T-helper 2 cell treated with Interferon-gamma antibody and Interleukin-4, amounts not matched to agents 100 ng/mL and 5 ng/mL, for 36 hours (primary cell): ENCODE measurements at places on chromosomes 6 and 20. TPM values are rescaled to one million over a fixed set of nuclear protein-coding genes. Genes with fewer than 3 reads are reported as not detected.

Gene PLCB4
- not detected in 2 replicates for total RNA-seq

Gene PRIM2
- 37.3 and 38.5 TPM in 2 replicates for total RNA-seq

Gene SLC16A10
- total RNA-seq = 1.3 and 2.2 TPM in 2 replicates

Gene NOTCH4
- 0.16 and 0.18 TPM in 2 replicates for total RNA-seq

Gene SLC24A3
- total RNA-seq = not detected in 2 replicates

Gene MAP1LC3A
- total RNA-seq = 2.7 and 2.8 TPM in 2 replicates

Gene SNPH
- 5.2 and 5.4 TPM in 2 replicates for total RNA-seq

Gene OXT
- not detected in 2 replicates for total RNA-seq

Gene TP53INP2
- 1.6 and 2.1 TPM in 2 replicates for total RNA-seq

Gene DDAH2
- 12.2 and 15.5 TPM in 2 replicates for total RNA-seq

Gene RIMS1
- not detected in 2 replicates for total RNA-seq

Gene LY6G6D
- not detected in 2 replicates for total RNA-seq

Gene SCAND1
- 35.4 and 37.9 TPM in 2 replicates for total RNA-seq

Gene PRPH2
- total RNA-seq = not detected in 2 replicates

Gene MOCS3
- 4.6 and 4.7 TPM in 2 replicates for total RNA-seq

Gene MPIG6B
- not detected in 2 replicates for total RNA-seq

Gene POU5F1
- not detected in 2 replicates for total RNA-seq

Gene LGSN
- total RNA-seq = 0.07 TPM in 1 of 2 replicates, not detected in the other

Gene SIM1
- 0.07 and 0.16 TPM in 2 replicates for total RNA-seq

Gene CLVS2
- total RNA-seq = not detected in 2 replicates

Gene GSTA2
- total RNA-seq = not detected in 2 replicates

Gene ADGB
- not detected in 2 replicates for total RNA-seq

Gene TTK
- total RNA-seq = 31.2 and 31.6 TPM in 2 replicates

Gene NRSN1
- total RNA-seq = not detected in 2 replicates

Gene ISM1
- total RNA-seq = 3.0 and 3.8 TPM in 2 replicates

Gene MATN4
- 0.16 and 0.34 TPM in 2 replicates for total RNA-seq

Gene TMC2
- not detected in 2 replicates for total RNA-seq

Gene GPR63
- total RNA-seq = 3.9 and 4.2 TPM in 2 replicates

Gene TAAR5
- not detected in 2 replicates for total RNA-seq

Gene HDGFL1
- not detected in 2 replicates for total RNA-seq

Gene WFDC2
- 0.52 TPM in 1 of 2 replicates, not detected in the other for total RNA-seq

Gene SLC22A16
- total RNA-seq = 0.18 TPM in 1 of 2 replicates, not detected in the other

Gene C20orf141
- total RNA-seq = not detected in 2 replicates

Gene TNFRSF6B
- not detected in 2 replicates for total RNA-seq

Gene TUBB1
- not detected in 2 replicates for total RNA-seq

Gene PNLDC1
- total RNA-seq = 0.50 and 0.93 TPM in 2 replicates

Gene ESR1
- 0.23 and 0.59 TPM in 2 replicates for total RNA-seq

Gene PHF1
- total RNA-seq = 27.3 and 34.1 TPM in 2 replicates

Gene PXDC1
- total RNA-seq = 0.11 and 0.18 TPM in 2 replicates

Gene ZNF292
- total RNA-seq = 48.2 and 50.9 TPM in 2 replicates

Gene IL22RA2
- total RNA-seq = 0.07 TPM in 1 of 2 replicates, not detected in the other

Gene PRSS35
- total RNA-seq = not detected in 2 replicates

Gene JPH2
- total RNA-seq = not detected in 2 replicates

Gene MMP24
- not detected in 2 replicates for total RNA-seq

Gene SLC26A8
- not detected in 2 replicates for total RNA-seq

Gene RBBP8NL
- total RNA-seq = not detected in 2 replicates

Gene OR2H1
- total RNA-seq = not detected in 2 replicates

Gene BPIFB3
- not detected in 2 replicates for total RNA-seq

Gene SCUBE3
- not detected in 2 replicates for total RNA-seq

Gene IPCEF1
- 9.5 and 10.2 TPM in 2 replicates for total RNA-seq

Gene CD83
- 13.8 and 14.3 TPM in 2 replicates for total RNA-seq

Gene LAMP5
- not detected in 2 replicates for total RNA-seq

Gene IER3
- 20.9 and 21.6 TPM in 2 replicates for total RNA-seq

Gene PPP1R3G
- total RNA-seq = 0.02 TPM in 1 of 2 replicates, not detected in the other

Gene HLA-DMB
- total RNA-seq = 8.5 and 9.0 TPM in 2 replicates
